Progenitor cell of endocrine pancreas (in vitro differentiated cells): ENCODE measurements at places on chromosomes 12 and 14. TPM values are rescaled to one million over a fixed set of nuclear protein-coding genes. Genes with fewer than 3 reads are reported as not detected.

DNA sequence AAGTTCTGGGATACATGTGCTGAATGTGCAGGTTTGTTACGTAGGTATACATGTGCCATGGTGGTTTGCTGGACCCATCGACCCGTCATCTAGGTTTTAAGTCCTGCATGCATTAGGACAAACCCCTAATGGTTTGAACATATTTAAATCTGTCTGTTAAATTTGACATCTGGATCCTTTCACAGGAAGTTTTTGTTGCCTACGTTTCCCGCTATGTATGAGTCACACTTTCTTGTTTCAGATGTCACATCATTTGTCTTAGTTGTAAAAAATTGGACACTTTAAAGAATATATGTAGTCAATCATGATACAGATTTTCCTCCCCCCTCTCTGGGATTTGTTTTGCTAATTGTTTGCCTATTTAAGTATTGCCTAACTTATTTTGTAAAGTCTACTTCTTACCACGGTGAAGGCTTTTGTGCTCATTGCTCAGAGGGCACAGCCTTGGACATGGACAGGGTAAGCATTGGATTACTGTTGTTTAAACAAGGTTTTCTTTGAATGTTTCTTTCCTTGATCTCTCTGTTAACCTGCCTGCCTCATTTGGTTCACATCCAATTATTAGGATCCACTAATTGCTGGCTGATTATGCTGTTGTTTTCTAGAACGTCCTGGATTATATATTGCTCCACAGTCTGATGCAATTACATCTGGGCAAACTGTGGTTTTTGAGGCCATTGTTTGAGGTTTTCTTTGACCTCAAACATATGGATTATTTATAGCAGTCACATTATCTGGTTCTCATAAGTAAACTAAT lies 1441.4 kb downstream of the AACS start:
- DNase-seq = no peak

GRCh38 chr12:99997806-99998205 lies 13.1 kb upstream of the ANKS1B start:
- no peak for DNase-seq

DNA sequence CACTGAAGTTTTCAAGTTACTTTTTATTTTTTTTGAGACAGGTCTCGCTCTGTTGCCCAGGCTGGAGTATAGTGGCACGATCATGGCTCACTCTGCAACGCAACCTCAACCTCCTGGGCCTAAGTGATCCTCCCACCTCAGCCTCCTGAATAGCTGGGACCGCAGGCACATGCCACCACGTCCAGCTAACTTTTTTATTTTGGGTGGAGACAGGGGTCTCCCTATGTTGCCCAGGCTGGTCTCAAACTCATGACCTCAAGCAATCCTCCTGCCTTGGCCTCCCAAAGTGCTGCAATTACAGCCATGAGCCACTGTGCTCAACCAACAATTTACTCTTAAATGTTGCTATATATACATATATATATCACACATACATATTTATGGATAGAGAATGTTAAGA lies 27.4 kb upstream of the LGALS3 start:
- DNase-seq = no peak

GRCh38 chr14:74259513-74259912 lies 20.3 kb downstream of the VSX2 start:
- DNase-seq = no peak

- no peak for DNase-seq
These were observed 375.5 kb downstream of the BCL11B start for GRCh38 chr14:98896449-98896848.

The KRT86 gene
- total RNA-seq = not detected in 2 replicates

The RNASE7 gene
- not detected in 2 replicates for total RNA-seq

DNA sequence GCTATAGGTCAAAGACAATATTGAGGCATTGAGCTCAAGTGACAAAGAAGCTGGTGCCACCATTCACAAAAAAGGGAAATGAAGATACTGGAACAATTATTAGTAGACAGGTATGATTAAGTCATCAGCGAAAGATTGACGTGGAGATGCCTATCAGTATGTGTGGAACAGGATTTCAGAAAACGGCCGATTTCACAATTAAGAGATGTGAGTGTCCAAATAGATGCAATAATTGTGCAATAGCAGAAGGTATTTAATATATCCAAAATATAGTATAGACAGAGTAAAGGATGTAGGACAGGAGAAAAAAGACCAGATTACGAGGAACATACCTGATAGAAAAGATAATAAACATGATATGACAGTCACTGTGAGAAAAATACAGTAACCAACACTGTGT lies 433.1 kb downstream of the C12orf50 start:
- no peak for DNase-seq

The ATG2B gene
- total RNA-seq = 24.5 and 25.1 TPM in 2 replicates
